Stimulated activated CD4-positive, alpha-beta T cell treated with anti-CD3 and anti-CD28 coated beads, Interleukin-1b, Interleukin-23, amount 100 ng/mL, for 24 hours (primary cell): ENCODE measurements at places on chromosomes 5 and 9.

GRCh38 chr5:109345699-109346098, 64.1 kb downstream of the PJA2 start:
- DNase-seq = no peak

GRCh38 chr5:41641621-41642020, 131.2 kb upstream of the PLCXD3 start:
- no peak for DNase-seq

- no peak for DNase-seq
Observed at GRCh38 chr5:7902666-7903625, 34.0 kb downstream of the MTRR start.

GRCh38 chr5:72844218-72844603, 27.8 kb downstream of the TNPO1 start:
- no peak for DNase-seq

DNA sequence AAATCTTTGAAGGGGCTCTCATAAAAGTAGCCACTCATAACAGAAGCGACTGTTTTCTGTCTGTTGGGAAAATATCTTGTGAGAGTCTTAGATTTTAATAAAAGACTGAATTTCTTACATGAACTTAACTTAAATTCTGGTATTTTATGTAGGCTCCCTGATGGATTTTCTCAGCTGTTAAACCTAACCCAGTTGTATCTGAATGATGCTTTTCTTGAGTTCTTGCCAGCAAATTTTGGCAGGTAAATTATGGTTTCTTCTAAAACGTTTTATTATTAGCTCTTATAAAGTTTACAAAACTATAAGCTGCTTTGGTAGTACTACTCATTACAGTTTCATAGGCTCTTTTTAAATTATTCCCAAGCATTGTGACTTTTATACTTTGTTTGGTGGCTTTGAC, 87.0 kb downstream of the ERBIN start:
- DNase-seq = no peak

DNA sequence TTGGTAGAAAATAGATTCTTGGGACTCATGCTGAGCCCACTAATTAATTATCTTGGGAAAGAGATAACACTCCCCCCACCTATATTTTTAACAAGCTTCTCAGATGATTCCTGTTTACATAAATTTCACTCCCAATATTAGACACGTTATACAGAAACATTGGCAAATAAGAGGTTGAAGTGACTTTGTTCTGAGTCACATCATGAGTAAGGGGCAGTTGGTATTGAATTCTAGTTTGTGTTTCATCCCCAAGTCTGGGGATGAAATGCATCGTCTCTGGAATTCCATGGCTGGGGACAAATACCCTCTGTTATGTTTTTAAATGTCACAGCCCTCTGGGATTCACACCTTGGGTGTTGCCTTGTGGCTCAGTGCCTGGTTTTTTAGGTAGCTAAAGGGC, 41.0 kb downstream of the BASP1 start:
- no peak for DNase-seq

DNA sequence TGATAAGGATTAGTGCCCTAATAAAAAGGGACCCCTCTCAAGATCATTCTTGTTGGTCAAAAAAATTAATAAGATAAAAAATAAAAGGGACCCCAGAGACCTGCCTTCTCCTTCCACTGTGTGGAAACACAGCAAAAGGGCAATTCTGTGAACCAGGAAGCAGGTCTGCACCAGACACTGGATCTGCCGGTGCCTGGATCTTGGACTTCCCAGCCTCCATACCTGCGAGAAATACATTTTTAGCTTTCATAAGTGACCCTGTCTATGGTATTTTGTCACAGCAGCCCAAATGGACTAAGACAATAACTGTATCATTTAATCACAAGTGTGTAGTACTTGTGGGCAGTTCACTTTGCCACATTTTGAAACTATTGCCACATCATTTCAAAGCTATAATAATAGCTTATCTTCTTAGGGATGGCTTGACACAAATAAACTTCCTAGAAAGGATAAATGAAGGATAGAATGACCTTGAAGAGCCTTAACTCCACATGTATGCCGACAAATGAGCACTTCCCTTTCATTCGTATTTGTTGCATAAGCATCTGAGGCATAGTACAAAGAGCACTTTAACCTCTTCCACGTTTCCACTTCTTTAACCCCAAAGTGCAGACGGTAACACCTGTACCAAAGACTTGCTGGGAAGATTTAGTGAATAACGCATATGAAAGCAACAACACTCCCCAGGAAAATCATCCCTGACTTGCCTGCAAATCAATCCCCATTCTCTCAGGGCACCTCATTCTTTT, 336.5 kb downstream of the RFX3 start:
- no peak for DNase-seq

- peak; percentile 65 for DNase-seq
Observed at GRCh38 chr9:92138157-92138959, 23.1 kb upstream of the SPTLC1 start.

GRCh38 chr5:178056935-178057334, 56.4 kb upstream of the N4BP3 start:
- no peak for DNase-seq

DNA sequence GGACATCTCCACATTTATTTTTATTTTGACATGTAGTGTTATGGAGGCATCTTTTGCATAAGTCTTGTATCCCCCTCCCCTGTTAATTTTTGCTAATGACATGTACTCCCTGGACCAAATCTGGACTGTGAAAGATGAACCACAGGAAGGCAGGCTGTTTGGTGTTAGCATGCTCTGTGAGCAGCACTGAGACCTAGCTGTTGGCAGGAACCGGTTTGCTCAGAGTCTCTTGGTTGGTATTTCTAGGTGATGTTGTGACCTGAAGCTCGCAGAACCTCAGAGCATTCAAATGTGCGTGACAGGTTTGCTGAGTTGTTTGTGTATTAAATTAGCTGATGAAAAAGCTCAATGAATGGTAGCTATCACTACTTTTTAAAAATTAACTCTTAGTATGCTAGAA, 53.6 kb upstream of the PHF2 start:
- DNase-seq = no peak

DNA sequence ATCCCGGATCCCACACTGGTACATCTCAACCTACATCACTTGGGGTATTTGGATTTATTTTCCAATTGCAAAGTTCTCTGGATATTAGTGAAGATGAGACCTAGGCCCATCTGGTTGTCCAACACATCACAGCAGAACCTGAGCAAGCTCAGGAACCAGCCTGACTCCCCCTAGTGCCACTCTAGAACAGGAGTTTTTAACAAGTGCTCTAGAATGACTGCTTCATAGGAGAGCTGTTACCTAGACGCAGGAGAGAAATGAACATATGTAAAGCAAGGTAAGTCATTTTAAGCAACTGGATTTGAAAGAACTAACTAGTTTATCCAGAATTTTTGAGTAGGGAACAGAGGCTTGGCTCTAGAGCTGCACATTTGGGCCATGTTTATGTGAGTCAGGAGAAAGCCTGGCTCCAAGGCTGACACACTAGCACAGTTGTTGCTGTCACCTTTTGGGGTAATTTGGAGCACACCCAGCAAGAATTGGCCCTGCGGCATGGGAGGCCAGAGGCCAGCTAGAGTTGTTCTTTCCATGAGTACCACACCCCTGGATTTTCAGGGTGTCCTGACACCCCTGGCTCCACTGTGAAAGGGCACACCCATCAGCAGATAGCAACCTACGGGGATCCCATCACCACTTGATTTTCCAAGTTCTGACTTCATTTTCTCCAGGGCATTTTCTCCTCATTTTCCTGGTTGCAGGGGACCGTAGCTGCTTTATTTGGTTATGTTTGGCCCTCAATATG, 110.9 kb upstream of the LPAR1 start:
- no peak for DNase-seq

GRCh38 chr9:123290764-123291163, 22.4 kb upstream of the STRBP start:
- DNase-seq = no peak

- no peak for DNase-seq
Observed at GRCh38 chr9:121206516-121207370, 5.1 kb upstream of the RAB14 start.

- DNase-seq = no peak
Observed at GRCh38 chr5:158175934-158176481, 317.1 kb upstream of the CLINT1 start.

DNA sequence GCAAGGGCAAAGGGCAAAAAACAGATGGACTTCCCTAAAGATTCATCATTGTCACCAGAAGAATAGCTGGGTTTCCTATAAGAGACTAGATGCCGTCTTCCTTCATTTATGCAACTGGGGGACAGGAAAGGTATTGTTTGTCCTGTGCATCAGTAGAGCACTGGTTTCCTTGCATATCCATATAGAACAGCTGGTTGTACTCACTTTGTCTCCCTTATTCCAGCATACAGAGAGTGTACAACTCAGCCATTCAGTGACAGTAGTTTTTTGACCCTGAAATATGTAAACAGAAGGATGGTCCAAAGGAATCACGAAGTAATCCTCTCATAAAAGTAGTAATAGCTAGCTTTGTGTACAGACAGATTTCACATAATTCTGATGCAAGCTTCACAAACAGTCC, 22.5 kb upstream of the MAST4 start:
- DNase-seq = no peak

- DNase-seq = no peak
Observed at GRCh38 chr5:9401786-9402472, 143.9 kb downstream of the SEMA5A start.

DNA sequence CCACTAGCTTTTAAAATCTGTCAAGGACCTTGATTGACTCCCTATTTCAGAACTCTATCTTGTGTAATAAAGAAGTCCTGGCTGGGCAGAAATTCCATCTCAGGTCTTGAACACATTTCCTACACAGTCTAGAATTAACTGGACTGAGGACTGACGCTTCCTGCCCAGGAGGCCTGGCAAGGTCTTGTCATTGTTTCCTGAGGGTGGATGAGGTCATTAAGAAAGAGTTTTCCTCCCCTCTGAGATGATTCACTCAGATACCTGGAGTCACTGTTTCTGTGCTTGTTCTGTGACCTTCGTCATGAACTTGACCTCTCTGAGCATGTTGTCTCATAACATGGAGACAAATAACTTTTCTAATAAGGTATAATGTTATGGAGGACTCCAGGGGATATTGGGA, 10.0 kb downstream of the MTAP start:
- DNase-seq = no peak

DNA sequence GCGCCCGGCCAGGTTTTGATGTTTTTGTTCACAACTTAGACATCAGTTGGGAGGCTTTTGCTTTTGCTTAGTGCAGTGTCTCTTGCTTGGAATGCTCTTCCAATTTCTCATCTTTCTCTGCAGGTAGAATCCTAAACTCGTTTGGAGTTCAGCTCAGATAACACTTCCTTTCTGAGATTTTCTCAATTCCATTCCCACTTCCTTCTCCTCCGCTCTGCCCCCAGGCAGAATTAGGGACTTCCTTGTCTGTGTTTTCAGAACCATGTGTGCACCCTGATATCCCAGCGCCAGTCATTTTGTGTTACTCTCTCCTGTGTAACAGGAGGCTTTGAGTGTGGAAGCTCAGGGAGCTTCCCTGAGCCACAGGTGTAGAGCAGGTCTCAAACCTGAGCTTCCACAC, 171.0 kb downstream of the INSYN2B start:
- no peak for DNase-seq

DNA sequence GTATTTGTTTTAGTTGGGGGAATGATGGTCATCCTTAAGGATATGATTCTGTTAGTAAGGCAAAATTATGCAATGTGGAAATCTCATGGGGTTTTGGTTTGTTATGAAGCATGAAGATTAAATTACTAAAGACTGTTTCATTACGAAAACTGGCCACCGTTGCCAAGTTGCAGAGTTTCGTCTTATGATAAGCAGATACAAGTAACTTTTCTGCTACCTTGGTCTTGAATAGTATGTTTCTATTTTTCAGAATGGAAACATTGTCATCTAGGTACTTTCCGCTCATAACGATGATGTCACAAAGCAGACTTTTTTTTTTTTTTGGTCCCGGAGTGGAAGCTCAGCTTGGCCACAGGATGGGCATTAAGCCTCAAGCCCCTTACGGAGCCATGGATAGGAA, 4.2 kb downstream of the CCNI2 start:
- no peak for DNase-seq

DNA sequence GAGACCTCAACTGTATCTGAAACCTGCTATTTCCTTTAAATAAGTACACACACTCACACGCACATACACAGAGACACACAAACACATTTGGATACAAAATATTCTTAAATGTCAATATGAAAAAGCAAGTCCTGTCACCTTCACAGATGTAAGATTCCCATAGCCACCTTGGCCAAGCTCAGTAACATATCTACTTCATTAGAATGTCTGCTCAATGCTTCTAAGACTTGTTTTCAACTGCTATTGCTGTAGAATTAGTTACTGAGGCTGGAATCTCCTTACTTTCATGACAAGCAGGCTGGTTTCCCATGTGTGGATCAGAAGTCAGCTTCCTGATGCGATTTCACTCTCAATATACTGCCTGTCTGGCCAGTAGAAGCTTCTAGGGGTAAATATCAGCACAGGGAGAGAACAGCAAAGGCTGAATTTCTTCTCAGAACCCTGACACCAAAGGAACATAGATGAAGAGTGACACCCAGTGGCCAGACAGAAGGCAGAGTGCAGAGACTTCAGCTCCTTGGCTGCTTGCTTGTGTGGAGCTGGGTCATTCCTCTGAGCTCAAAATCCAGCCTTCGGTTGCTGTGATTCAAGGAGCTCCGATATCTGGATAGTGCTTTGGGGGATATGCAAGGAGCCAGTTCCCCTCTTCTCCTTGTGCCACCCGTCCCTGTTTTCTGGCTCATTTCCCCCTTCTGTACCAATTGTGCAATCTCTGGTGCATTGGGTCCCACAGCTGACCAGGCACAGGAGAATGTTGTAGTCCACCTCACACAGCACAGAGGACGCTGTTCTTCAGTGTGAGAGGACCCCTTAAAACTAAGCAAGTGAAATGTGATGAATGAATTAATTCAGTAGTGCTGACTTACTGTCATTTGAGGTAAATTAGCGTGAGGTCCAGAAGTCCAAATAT, 26.6 kb upstream of the ABLIM3 start:
- no peak for DNase-seq

DNA sequence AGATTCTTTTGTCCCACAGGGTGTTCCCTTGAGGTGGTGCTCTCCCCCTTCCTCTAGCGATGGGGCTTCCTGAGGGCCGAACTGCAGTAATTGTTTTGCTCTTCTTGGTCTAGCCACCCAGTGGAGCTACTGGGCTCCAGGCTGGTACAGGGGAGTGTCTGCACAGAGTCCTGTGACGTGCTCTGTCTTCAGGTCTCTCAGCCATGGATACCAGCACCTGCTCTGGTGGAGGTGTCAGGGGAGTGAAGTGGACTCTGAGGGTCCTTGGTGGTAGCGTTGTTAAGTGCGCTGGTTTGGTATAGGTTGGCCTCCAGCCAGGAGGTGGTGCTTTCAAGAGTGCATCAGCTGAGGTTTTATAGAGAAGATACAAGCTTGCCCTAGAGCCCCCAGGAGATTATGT, 20.4 kb upstream of the CEP72 start:
- DNase-seq = no peak

DNA sequence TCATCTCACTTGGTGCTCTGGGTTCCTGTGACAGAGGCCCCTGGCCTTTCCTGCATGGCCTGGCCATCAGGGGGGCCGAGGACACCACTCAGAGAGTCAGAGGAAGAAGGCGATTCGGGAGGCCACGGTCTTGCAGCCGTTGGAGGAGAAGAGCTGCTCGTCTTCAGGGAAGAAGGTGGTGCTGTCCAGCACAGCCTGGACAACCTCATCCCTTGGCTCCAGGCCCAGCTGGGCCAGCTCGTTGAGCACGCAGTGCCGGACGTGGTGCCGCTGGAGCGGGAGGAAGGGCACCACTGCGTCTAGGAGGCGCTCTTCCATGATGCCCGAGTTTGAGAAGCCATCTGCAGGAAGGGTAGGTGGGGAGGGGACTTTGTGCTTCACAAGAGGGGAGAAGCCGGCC, 3.2 kb downstream of the TOR2A start:
- no peak for DNase-seq

- DNase-seq = no peak
Observed at GRCh38 chr5:151779531-151780125, 7.9 kb downstream of the G3BP1 start.

GRCh38 chr9:12817702-12818101, 42.9 kb downstream of the LURAP1L start:
- DNase-seq = no peak
